ENCODE measurements at places on chromosomes 11 and 22. TPM values are rescaled to one million over a fixed set of nuclear protein-coding genes. Genes with fewer than 3 reads are reported as not detected.
A peak's percentile ranks its signal among the peaks of the same experiment; 100 is the strongest.

DNA sequence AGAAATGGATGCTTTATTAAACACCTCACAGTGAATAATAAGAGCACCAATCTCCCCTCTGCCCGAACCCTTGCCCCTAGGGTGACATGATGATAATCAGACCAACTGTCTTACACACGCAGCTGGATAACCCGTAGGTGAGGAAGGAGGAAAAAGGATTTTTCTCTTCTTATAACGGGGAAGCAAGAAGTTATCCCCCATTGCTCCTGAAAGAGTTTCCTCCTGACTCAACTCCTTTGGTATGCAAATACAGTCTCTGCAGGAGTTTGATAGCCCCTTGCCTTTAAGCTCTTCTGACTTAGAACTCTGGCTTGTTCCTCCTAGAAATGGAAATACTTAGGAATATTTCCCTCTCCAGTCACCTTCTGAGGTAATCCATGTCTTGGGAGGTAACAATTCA is 455.8 kb downstream of the TMEM135 start:
- no peak for DNase-seq

DNA sequence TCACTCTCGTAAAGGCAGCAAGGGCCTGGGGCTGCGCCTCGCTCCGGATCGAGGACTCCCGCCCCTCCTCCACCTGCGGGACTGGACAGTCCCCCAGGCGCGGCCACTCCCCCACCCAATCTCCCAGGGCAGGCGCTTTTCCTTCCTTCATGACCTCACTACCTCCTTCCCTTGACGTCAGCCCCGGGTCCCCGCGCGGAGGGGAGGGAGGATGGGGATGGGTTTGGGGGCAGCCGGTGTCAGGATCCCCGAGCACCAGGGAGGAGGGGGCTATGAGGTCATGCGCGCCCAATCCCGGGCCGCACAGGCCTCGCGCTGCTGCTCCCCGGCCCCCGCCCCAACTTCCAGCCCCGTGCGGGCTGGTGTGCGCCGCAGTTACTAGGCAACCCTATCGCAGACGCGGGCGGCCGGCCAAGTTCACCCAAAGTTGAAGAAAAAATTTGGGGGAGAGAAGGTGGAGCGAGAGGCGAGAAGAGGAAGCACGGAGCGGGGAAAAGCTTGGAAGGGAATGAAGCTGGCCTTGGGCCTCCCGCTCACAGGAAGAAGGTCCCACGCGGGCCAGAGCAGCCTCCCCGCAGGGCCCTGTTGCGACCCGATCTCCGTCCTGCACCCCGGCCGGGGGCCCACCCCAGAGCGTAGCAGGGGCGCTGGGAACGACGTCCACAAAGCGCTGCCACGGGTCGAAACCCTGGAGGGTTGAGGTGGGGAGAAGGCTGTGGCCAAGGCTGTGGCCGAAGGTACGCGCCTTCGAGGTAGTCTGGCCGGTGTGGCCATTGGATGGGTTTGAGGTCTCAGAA is 8.3 kb downstream of the WT1 start:
- no peak for DNase-seq

The DMC1 gene
- total RNA-seq: 0.26 TPM

GRCh38 chr11:124900464-124900863 is 2.8 kb upstream of the ROBO4 start:
- no peak for DNase-seq

GRCh38 chr22:25663654-25664053 is 78.3 kb upstream of the MYO18B start:
- no peak for DNase-seq

GRCh38 chr11:130223291-130223971 is 63.8 kb downstream of the ST14 start:
- no peak for DNase-seq

DNA sequence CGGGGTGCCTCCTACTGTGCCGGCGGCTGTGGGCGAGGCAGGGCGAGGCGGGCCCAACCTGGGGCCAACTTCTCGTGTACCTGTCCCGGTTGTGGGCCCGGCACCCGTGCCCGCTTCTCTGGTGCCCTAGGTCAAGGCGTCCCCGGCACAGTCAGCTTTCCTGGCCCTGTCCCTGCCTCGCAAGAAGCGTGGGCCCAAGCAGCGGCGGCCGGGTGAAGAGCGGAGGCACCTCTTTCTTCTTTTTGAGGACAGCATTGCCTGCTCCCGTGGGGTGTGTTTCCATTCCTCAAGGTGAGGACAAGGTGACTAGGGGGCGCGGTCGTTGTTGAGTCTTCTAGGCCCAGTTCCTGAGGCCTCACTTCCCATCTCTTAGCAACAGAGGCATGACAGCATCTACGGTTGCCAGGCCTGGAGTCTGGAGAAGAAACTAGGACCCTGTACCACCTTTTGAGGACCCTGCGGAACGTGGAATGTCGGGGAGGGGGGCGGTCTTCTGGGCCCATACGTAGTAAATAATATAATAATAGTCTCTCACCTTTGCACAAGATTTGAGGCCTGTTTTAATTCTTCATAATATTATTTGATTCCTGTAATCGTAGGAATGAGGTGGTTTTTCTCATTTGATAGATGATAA is 418 bp downstream of the ACO2 start:
- no peak for DNase-seq

The MGAT3 gene
- total RNA-seq: 2.7 TPM

- DNase-seq: no peak
Observed at GRCh38 chr11:75654314-75654713, 14.5 kb downstream of the MAP6 start.

The DDT gene
- total RNA-seq: 77.5 TPM

The DNAJC4 gene
- total RNA-seq: 31.5 TPM

The TMEM121B gene
- total RNA-seq: 0.43 TPM

DNA sequence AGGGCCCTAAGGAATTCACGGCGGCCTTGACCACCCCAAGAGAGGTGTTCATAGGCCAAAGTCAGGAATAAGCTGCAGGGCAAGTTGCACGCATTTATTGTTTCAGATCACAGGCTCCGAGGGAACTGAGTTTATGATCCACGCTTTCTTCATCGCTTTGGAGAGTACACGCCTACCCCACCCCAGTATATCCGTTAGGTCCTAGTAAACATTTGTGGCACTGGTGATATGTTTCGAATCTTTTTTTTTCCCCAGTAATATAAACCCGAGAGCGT is 805 bp downstream of the GANAB start:
- DNase-seq: no peak

The KDM4E gene
- total RNA-seq: not detected

DNA sequence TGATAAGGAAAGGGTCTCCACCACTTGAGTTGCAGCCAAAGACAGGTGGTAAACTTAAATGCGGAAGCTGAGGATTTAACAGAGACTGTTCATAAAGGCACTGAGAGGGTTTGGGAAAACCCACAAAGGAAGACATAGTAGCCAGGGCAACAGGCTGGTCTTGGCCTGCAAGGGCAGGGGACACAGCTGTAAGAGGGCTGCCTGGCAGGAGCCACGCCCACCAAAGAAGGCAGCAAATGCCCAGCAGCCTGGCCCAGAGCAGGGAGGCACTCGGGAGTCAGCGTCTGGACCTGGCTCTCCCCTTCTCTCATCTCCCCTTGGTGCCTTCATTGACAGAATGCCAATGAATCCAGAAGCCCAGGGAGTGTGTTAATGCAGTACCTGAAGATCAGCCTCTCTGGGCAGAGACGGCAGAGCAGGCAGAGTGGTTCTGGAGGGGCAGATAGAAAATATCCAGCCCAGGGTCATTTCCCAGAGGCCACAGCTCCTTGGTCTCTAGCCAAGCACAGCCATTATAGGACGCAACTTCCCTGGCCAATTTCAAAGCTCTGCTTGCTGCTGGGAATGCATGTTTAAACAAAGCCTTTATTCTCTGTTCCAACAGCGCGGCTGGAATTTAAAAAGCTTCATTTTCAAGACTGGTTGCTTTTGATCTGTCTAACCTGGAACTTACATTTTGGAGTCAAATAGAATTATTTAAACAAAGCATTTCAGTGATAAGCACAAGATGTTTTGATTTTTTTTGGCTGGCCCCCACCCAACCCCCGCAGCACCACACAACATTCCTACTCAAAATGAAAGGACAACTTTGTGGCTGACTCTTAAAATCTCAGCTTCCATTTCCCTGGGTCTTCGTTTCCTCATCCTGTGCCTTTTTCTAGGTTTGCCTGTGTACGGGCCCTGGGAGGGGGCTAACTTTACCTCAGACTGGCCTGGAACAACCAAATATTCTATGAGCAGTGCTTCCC is 125.6 kb upstream of the LMO1 start:
- peak; percentile 17 for DNase-seq

- DNase-seq: no peak
Observed at GRCh38 chr11:7668911-7669310, 4.4 kb downstream of the CYB5R2 start.

DNA sequence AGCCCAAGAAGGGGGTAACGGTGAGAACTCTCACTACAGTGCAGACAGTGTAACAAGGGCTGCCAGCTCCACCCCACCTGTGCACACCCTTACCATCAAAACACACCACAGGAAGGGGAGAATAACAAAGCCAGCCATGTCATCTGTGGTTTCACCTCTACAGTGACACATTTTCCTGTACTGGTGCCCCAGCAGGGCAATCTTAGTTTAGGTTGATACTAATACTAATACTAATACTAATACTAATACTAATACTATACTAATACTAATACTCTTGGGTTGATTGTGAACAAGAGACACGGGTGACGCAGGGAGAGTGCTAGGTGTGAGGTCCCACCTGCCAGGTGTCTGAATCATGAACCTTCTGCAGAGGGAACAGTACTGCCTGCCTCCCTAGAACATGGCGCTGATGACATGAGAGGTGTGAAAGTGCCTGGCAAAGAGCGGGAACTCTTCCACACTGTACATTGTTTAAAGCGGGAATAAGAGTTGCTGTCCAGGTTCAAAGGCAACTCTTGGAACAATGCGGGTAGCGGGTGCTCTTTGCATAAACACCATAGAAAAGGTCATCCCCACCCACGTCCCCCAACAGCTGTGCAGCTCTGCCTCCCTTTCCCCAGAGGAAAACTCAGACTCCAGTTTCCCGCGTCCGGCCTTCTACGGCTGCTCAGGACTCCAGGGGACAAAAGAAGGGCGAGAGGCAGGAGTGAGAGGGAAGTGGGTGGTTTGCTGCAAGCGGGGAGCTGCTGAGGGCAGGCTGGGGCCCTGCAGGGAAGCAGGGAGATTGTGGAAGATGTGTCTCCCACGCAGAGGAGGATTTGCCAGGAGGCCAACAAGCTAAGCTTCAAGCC is 25.0 kb upstream of the TMPRSS4 start:
- DNase-seq: no peak

DNA sequence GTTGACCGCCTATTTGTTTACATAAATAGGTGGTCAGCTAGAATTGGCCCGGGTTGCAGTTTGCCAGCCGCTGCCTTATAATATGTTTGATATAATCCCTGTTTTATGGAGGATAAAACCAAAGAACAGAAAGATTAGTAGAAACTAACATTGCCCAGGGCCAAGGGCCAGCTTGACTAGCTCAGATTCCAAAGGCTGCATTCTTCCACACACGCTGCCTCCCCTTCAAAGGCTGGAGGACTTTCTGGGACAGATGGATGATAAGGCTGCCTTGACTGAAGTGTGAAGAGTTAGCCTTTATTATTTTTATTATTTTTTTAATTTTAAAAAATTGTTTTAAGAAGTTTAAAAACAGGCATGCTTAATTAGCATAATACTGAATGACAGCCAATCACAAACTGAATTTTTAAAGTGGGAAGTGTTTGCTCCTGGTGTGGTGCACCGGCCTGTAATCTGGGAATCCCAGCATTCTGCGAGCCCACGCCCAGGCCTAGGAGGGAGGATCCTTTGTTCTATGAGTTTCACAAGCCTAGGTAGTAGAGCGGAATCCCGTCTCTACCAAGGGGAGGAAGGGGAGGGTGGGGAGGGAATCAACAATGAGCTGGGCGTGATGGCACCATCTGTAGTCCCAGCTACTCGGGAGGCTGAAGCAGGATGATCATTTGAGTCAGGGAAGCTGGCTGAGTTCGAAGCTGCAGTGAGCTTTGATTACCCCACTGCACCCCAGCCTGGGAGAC is 114.9 kb downstream of the NAV2 start:
- DNase-seq: no peak

The SLC1A2 gene
- total RNA-seq: 38.1 TPM

The DNAJB7 gene
- total RNA-seq: not detected

- no peak for DNase-seq
Observed at GRCh38 chr11:47856186-47856585, 8.0 kb upstream of the NUP160 start.

- DNase-seq: no peak
Observed at GRCh38 chr11:4960877-4961276, 5.4 kb upstream of the OR51A2 start.

DNA sequence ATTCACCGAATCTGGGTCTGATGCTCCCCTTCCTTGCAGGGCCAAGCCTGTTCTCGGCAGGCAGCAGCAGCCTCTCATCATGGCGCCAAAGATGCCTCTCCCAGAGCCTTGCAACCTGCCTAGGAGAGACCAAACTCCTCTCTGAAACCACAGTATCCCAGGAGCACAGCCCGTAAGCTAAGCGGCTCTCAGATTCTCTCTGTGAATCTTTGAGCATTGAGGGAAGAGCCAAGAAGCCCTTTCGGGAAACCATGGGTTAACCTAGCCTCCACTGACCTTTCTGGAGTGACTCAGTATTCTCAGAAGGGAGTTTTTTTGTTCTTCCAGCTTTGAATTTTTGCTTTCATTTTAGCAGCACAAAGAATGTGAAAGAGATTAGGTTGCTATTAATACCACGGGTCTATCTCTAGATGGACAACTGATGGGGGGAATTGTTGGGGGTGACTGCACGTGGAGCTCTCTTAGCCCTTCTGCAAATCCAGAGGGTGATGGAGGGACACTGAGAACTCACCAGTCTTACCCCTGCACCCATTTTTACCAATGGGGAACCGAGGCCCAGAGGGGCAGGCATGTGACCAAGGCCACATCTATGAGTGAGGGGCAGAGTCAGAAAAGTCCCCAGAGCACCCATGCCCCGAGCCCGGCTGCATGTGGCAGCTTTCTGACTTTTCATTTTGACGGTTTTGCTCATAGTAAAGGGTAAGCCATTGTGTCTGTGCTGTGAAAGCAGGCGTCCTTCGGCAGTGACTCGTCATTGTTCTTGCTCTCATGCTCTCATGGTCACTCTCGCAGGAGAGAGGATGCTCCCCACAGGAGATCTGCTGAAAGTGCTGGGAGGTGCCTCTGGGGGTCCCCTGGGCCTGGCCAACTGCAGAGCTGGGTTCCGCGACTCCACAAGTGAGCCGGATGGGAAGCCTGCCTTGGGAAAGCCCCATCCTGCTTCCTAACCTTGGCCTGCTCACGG is 36.0 kb downstream of the IRAG1 start:
- no peak for DNase-seq

The CRYBB2 gene
- total RNA-seq: not detected

The SERGEF gene
- 29.6 TPM for total RNA-seq

GRCh38 chr11:10108915-10109680 is 184.9 kb downstream of the SBF2 start:
- DNase-seq: no peak

- no peak for DNase-seq
Observed at GRCh38 chr11:118912742-118913410, 12.8 kb downstream of the BCL9L start.

The MTCH2 gene
- total RNA-seq: 29.3 TPM

The BIRC2 gene
- 39.1 TPM for total RNA-seq

GRCh38 chr11:103892603-103893002 is 143.8 kb upstream of the DDI1 start:
- no peak for DNase-seq

- DNase-seq: no peak
Observed at GRCh38 chr22:37334461-37334858, 52.2 kb downstream of the CYTH4 start.

The PRG3 gene
- not detected for total RNA-seq

The TMA7B gene
- total RNA-seq: not detected
